ENCODE measurements at places on chromosomes 1 and 21.

- no peak for DNase-seq
Observed at GRCh38 chr1:104699433-104699832, 949.7 kb downstream of the AMY1C start.

GRCh38 chr1:238964631-238965030 lies 421.7 kb upstream of the CHRM3 start:
- DNase-seq: no peak

- DNase-seq: no peak
Observed at GRCh38 chr1:245807954-245808719, 653.4 kb downstream of the KIF26B start.

- DNase-seq: no peak
Observed at GRCh38 chr1:221698579-221699349, 43.1 kb downstream of the DUSP10 start.

GRCh38 chr1:5526385-5526750 lies 465.9 kb downstream of the NPHP4 start:
- no peak for DNase-seq

DNA sequence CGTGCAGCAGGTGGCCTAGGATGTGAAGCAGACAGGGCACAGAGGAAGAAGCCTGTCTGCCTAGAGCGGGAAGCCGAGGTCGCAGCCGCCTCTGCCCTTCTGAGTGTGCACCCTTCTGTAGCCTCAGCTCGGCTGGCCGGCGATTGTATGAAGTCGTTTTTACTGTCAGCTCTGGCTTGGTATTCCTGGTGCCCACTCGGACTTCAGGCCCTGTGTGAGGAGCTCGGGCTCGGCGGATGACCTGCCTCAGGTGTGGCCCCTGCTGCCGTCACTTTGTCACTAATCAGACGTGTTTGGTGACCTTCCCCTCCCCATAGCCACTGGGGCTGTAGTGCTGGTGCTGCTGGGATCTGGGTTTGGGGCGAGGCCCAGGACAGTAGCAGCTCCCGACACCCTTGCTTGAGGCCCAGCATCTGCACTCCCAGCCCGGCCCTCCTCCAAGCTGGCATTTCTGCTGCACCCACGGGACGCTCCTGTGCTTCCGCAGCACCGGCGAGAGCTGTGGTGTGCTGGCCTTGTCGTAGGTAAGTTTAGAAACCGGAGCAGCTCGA lies 18.1 kb downstream of the SLX9 start:
- no peak for DNase-seq

- DNase-seq: no peak
Observed at GRCh38 chr21:42981214-42981523, 6.8 kb downstream of the PKNOX1 start.

All from activated CD4-positive, alpha-beta T cell treated with anti-CD3 and anti-CD28 coated beads, Interleukin-2, amount 50 U/mL, for 48 hours (primary cell).